ENCODE measurements at places on chromosomes 7 and 10. TPM values are rescaled to one million over a fixed set of nuclear protein-coding genes. Genes with fewer than 3 reads are reported as not detected.

- no peak for DNase-seq
Measured at GRCh38 chr10:44234483-44234875, 150.4 kb downstream of the CXCL12 start.

- DNase-seq = no peak
Measured at GRCh38 chr10:10591715-10592341, 425.8 kb upstream of the CELF2 start.

DNA sequence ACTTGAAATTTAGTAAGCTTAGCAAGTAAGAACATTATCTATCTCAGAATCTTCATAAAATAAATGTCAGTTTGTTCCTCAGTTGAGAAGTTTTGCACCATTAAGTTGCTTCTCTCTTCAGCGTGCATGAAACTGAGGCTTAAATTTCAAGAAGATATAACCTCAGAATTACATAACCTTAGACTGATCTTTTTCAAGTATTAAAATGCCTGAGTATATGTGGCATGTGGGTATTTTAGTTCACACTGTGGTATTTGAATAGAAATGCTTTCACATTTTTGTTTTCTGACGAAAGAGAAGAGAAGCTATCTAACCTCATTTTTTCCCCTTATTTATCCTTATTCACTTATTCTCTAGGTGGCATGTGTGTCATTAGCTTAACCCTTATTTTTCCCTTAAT, 104.1 kb downstream of the PHF14 start:
- no peak for DNase-seq

DNA sequence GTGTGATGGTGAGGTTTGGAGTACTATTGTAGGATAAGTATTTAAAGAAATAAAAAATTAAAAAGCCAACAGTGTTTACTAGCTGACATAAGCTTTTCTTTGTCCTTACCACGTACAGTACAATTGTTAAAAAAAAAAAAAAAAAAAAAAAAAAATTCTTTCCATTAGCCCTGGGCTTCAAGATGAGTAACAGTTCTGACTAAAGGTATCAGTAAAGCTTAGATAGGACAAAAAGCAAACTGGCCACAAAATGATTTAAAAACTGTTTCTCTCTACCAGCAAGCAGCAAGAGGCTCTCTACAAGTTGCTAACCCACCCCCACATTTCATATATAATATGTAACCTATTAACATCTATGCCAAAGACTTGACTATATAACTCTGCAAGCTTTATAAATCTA, 17.5 kb downstream of the HYCC1 start:
- DNase-seq = no peak

DNA sequence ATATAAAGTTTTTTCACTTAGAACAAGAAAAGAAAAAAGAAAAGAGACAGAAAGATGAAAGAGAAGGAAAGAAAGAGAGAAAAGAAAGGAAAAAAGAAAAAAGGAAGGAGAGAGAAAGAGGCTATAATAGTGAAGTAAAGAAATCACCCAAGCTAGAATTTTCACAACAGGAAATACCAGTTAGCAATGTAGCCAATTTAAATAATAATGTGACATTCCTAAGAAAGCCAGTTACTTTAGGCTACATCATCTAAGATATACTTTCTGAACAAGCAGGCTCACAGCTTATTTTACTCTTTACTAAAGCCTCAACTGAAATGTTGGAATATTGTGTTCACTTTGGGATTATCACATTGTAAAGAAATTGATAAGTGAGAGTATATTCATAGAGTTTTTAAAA, 53.6 kb downstream of the GPR37 start:
- DNase-seq = no peak

GRCh38 chr10:101683276-101683675, 11.7 kb downstream of the FBXW4 start:
- no peak for DNase-seq

DNA sequence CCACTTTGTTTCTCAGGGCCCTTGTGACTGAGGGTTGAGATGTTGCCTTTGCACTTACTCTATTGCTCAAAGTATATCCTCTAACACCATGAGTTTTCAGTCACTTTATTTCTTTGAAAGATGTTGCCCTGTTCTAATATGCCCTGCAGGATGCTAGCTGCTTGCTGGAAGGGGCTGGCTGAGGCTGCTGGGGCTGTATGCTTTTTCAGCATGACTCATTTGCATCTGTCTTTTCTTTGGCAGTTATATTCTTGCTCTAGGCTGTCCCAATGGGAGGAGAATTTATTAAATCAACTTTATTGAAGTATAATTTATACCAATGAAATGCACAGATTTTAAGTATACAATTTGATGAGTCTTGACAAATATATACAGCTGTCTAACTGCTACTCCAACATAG, 157.7 kb downstream of the PLPP4 start:
- no peak for DNase-seq

- DNase-seq = no peak
Measured at GRCh38 chr10:37856881-37857286, 526 bp downstream of the ZNF248 start.

GRCh38 chr10:14707481-14707880, 67.2 kb downstream of the FAM107B start:
- DNase-seq = no peak

AKR1D1 gene
- total RNA-seq = not detected

SEMA3A gene
- 0.75 TPM for total RNA-seq

TBX20 gene
- not detected for total RNA-seq

DNA sequence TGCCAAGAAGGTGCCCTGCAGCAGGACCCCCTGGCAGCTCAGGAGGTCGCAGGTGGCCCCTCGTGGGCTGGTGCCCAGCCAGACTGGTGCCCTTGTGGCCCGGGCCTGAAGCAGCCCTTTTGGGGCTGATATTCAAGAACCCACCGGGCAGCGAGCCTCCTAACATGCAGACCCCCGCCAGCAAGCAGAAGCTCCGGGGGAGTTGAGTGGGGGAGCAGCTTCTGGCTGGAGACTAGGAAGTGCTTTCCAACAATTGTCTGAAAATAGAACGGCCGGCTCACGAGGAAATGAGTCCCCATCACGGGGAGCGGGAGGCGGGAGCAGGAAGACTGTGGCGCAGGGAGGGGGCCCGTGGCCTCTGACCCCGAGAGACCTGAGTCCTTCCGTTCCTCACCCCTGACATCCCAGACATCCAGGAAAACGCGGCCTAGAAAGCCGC, 9.5 kb upstream of the INTS1 start:
- peak; percentile 90 for DNase-seq

DNA sequence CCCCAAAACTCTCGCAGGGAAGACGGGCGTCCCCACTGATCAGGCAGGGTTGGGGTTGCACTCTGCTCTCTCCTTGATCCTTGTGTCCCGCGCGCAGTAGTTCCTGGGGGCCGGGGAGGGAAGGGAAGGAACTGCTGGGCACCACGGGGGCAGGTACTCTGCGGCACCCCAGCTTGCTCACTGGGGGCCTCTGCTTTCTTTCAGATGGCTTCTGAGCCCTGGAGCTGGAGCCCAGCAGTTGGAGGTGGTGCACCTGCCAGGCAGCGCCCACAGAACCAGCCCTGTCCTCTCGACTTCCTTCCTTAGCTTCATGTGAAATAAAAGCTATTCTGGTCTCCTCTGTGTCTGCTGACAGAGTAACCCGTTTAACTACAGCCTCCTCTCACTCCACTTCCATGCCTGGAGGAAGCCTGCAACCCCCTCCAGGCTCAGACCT, 12.2 kb downstream of the PLAC9 start:
- DNase-seq = no peak

OR2A12 gene
- total RNA-seq = not detected

- no peak for DNase-seq
Measured at GRCh38 chr10:71079761-71080380, 132.5 kb upstream of the UNC5B start.

Data from ascending aorta (tissue), 2 donors.